Anterior cingulate cortex (tissue), 58 donors: ENCODE measurements at places on chromosomes 7 and 10.

DNA sequence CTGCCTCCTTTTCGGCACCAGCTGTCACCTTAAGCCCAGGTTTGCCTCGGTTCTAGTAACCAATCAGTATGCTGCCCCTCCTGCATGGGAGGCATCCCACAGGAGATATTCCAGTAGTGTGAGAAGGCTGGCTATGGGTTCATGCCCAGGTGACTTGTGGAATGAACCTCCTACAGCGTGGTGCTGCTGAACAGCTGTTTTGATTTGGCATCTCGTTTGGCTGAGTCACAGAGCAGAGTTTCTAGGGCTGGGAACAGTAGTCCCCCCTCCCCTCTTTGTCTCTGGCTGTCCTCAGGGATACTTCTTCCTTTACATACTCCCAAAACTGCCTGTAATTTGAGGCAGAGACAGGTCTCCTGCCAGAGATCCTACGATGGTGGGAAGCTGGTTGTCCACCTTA is 16.1 kb downstream of the R3HCC1L start:
- no peak for DNase-seq

- no peak for DNase-seq
These were observed 615.0 kb downstream of the SH2D4B start for GRCh38 chr10:81152656-81153055.

GRCh38 chr10:78551184-78552005 is 517.4 kb upstream of the ZMIZ1 start:
- DNase-seq, result no peak

DNA sequence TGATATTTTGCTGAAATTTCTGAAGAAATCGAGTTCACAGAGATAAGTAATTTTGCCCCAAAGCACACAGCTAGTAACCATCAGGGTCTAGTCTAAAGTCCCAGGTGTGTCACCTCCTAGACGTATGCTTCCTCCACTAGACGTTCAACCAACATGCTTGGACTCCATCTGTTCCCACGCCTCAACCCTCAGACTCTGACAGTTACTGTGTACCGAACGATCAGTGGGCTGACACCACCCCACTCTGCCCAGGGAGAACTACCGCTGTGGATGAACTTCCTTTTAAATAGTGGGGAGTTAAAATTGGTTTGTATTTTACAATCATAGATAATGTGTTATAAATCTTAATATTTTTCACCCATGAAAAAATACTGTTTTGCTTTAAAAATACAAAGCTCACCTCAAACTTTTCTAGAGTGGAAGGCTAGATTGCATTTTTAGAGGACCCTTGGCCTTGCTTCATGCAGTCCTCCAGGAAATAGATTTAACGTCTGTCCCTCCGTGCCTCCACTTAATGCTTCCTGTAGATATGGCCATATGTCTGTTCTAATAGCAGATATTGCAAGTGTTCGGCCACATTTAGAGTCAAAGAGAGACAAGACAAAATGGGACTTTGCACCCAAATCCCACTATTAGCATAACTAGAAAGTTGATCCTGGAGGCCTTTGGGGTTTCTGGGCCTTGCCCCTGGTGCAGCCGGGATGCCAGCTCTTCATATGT is 91.4 kb upstream of the ZPBP start:
- no peak for DNase-seq

DNA sequence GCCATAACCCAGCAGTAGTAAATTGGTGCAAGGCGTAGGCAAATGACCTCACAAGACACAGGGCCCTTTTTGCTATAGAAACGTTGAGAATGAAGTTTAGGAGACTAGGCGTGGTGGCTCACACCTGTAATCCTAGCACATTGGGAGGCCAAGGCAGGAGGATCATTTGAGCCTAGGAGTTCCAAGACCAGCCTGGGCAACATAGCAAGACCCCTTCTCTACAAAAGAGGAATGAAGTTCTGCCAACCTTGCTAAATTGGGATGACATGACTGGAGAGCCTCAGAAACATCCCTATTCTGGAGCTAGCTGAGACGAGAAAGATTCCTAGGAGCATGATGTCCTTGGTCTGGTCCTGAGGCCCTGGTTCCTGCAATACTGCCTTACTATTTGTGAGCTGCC is 20.6 kb downstream of the CDK1 start:
- no peak for DNase-seq

- DNase-seq, result no peak
These were observed 319.0 kb downstream of the GFRA1 start for GRCh38 chr10:115953968-115954367.

DNA sequence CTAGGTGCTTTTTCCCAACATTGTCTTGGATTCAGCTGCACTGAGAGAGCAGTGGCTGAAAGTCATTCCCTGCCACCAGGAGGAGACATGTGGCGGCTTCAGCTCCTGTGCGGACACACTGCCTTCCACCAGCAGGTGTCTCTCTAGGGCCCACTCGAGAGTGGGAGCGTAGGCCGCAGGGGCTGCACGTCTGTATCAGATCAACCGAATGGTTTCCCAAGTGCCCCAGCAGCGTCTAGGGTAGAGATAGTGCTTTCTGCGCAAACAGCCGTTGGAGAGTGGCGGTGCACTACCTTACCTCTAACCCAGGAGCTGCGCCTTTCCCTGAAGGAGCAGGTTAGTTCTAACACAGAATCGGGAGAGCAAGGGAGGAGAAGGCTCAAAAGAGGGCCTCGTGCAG is 31.7 kb downstream of the PAPOLB start:
- no peak for DNase-seq

- no peak for DNase-seq
These were observed 777 bp downstream of the RUNDC3B start for GRCh38 chr7:87628780-87629569.

DNA sequence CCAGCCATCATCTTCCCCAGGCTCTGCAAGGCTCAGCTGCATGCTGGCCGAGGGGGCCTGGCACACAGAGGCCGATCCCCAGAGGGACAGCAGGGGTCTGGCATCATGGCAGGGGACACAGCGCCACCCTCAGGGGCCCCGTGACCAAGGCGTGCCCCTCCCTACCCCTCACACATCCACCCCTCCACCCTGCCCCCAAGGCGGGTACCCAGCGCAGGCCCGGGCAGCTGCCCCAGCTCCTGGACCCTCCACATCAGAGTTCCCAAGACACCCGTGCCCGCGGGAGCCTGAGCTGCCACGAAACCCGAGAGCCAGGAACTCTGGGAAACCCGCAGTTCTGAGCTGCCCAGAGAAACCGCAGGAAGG is 46.5 kb upstream of the TNRC18 start:
- no peak for DNase-seq

DNA sequence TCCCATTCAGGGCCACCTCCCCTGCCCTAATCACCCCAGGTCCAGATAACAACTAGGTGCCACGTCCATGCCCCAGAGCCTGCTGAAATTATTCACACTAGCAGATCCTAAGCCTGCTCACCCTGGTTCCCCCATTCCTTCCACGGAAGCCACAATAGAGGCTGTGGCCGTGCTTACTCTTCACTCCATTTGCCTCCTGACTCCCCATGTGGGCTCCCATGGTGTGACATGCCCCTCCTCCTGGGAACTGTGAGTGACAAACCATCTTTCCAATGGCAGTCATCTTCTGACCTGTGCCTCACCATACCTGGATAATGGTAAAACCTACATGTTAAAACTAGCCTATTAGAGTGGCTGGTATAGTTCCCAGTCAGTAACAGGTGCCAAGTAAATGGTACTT is 216.2 kb upstream of the PRKCQ start:
- DNase-seq, result no peak

DNA sequence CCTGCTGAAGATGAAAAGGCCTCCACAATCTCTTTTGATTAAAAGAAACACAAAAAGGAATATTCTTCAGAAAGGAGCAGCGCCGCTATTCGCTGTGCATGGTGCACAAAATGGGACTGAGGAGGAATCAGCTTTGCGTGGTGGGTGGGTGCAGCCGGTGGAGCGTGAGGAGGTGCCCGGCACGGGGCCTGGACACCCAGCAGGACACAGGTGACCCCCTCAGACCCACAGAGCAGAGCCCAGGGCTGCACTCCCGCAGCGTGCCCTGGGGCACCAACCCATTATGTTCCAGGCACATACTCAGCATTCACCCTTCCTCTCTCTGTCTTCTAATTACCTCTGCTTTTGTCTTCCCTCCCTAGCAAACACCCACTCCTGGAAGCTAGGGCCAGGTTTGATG is 238.0 kb upstream of the PPP2R2D start:
- no peak for DNase-seq

DNA sequence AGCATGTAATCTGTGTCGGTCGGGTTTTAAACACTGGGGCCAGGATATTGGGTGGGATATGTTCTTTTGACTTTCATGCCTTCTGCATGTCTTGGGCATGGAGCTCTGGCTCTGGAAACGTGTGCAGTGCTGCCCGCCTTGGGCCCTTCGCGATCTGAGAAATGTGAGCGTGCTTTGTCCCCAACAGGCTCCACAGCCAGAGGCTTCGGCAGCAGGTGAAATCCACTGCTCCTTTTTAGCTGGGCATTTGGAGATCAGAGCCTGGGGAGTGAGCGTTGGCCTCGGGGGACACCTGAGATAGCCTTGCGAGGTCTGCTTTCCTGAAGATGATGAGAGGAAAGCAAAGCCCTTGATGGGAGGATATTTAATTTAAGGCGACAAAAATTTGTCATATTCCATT is 137.8 kb downstream of the ACTR3B start:
- DNase-seq, result no peak

- DNase-seq, result no peak
These were observed 798 bp upstream of the TSPAN33 start for GRCh38 chr7:129143724-129144094.
